GM04504 (cell line): ENCODE measurements at places on chromosomes 16 and 17.

GRCh38 chr17:69336580-69336979 is 9.6 kb upstream of the ABCA5 start:
- no peak for DNase-seq

GRCh38 chr16:57889111-57889510 is 81.8 kb downstream of the CNGB1 start:
- DNase-seq = no peak

DNA sequence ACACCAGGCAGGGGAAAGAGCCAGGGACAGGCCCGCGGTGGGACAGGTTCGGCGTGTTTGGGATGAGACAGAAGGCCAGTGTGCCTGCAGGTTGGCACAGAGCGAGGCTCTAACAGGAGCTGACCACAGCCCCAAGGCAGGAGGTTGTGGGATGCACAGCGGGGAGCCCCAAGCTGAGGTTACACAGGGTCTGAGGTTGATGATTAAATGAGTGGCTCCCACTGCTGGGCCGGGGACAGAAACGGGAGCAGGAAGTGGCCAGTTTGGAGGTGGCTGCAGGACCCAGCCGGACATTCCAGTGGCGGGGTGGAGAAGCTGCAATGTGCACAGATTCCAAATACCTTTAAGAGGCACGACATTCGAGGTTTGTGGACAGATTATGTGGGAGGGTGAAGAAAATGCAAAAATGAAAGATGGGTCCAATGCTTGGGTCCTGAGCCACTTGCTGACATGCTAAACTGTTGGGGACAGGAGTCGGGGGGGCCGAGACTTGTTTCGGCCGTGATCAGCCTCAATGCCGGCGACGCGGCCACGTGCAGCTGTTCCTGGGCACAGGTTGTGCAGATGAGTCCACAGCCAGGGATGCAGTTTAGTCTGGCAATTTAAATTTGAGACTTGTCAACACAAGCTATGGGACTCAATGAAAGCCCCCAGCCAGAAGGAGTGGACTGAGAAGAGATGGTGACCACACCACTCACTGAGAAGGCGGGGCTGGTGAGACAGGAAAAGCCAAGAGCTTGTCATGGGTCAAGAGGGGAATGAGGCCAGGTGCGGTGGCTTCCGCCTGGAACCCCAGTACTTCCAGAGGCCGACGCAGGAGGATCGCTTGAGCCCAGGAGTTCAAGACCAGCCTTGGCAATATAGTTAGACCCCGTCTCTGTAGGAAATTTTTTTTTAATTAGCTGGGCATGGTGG is 8.7 kb downstream of the ENPP7 start:
- DNase-seq = no peak

GRCh38 chr17:83083368-83084201 is 4.2 kb downstream of the METRNL start:
- peak; percentile 98 for DNase-seq

GRCh38 chr16:85107083-85107482 is 5.2 kb downstream of the CIBAR2 start:
- DNase-seq = no peak

DNA sequence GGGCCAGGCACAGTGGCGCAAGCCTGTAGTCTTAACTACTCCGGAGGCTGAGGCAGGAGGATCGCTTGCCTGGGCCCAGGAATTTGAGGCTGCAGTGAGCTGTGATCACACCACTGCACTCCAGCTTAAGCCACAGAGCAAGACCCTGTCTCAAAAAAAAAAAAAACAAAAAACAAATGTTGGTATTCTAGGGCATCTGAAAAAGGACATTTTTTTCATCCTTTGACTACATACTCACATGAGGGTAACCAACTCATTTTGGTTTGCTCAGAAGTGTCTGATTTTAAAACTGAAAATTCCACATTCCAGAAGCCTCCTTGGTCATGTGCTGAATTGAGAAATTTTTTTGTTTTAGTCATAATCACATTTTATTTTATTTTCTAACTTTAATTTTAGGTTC is 12.7 kb upstream of the C16orf82 start:
- DNase-seq = no peak

DNA sequence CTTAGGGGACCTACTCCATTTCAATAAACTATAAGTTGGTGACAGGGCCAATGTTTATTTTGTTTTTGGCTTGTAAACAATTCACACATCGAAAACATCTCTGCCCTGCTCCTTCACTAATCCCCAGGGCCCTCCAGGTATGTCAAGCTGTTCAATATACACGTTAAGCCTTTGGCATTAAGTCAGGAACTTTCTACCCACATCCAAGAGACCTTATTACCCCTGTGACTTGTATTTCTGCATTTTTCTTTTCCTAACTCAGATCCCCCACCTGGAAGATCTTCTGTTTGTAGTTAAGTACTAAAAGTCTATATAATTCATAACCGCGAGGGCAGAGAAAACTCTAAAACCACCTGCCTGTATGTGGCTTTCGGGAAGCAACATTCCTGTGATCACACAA is 106.8 kb upstream of the AXIN2 start:
- no peak for DNase-seq

GRCh38 chr16:4094127-4094773 is 22.0 kb downstream of the ADCY9 start:
- no peak for DNase-seq

DNA sequence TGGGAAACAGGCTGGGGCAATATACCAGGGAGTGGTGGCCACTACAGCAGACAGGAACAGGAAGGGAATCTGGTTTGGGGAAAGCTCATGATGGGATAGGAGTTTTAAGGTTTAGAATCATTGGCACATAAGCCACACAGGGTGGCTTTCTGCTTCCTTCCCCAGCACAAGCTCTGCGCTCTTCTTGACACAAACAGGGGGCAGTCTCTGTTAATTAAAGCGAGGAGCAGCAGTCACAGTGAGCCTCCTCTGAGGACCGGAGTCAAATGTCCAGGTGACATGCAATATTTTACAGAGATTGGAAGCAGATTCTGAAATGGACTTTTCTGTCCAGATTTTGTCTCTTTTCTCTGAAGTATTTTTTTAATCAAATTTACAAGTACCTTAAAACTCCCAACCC is 2.8 kb upstream of the SHISA9 start:
- DNase-seq = no peak

DNA sequence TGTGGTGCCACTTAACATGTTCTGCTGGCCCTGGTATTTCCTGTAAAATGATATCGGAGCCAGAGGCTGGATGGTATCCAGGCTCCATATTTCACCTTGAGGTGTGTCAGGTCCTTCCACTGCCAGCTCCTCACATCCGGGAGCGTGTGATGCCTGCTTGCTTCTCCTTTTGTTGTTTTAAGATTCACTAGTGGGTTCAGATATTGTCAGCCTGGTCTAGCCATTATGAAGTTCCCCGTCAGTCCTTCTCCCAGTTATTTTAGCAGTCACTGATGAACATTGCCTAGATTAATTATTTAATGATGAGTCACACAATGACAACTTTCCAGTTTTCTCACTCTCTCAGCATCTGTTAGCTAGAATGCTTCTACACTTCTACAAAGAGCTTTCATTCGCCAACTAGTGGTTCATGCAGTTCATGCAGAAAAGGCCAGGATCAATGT is 11.3 kb downstream of the DNAAF1 start:
- DNase-seq = no peak
